ENCODE measurements at places on chromosomes 7 and 10.

GRCh38 chr7:2163600-2164555, 68.9 kb downstream of the MAD1L1 start:
- DNase-seq = no peak

DNA sequence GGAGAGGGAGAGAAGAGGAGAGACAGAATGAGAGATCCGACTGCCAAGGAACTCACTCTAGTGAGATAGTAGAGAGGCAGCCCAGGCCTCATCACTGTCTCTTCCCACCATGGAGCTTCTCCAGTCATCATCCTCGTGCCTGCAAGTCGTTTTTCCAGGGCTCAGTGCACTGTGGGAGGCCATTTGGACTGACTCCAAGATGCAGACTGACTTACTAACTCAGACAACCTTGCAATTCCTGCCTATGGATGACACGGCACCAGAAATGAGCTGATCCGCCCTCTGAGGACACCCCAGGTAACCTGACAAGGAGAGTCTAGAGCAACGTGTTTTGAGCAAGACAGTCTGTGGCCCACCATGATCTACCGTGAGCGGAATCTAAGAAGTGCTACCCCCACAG, 154.9 kb downstream of the GLI3 start:
- DNase-seq = no peak

DNA sequence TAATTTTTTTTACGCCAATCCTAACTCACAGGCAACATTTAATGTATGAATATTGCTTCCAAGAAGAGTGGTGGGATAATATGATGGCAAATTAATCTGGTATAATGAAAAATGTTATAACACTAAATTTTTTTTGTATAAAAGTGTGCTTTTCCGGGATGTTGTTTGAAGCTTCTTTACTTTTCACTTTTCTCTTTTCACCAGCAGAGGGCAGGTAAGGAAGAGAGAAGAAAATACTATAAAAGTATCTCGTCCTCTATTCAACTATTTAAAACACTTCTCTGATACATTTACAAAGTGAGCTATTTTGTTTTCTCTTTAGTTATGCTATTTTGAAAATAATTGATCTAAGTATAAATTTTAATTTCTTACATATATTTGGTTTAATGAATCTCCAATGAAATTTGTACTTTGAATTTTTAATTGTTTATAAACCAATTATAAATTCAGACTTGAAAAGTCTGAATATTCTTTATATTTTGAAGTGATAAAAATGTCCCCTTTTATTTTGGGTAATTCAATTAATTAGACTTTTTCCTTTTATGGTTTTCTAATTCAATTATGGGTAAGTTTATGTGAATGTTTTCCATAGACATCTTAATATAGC, 20.7 kb upstream of the CFTR start:
- peak; percentile 13 for DNase-seq

DNA sequence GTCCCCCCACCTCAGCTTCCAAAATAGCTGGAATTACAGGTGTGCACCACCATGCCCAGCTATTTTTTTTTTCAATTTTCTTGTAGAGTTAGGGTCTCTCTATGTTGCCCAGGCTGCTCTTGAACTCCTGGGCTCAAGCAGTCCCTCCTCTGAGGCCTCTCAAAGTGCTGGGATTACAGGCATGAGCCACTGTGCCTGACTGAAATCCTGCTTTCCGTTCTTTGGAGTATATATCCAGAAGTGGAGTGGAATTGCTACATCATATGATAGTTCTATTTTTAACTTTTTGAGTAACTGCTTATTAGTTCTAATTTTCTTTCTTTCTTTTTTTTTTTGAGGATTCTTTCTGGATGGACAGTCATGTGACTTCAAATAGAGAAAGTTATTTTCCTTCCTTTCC, 62.9 kb upstream of the ZMIZ2 start:
- no peak for DNase-seq

DNA sequence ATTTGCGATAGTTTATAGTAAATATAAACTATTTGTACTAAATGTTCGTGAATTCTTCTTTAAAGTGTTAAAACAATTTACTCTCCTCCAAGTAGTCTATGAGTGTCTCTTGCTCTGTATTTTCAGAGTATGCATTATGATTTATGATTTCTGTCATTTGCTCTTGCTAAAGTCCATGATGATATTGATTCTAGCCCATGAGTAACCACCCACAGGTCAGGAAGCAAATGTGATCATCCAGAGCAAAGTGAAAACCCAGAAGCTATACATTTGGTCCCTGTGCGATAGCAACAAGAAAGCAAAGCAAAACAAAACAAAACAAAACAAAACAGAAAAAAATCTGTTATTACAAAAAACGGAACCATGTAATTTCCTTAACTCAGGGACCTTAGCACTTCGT, 225.9 kb downstream of the HDAC9 start:
- no peak for DNase-seq

DNA sequence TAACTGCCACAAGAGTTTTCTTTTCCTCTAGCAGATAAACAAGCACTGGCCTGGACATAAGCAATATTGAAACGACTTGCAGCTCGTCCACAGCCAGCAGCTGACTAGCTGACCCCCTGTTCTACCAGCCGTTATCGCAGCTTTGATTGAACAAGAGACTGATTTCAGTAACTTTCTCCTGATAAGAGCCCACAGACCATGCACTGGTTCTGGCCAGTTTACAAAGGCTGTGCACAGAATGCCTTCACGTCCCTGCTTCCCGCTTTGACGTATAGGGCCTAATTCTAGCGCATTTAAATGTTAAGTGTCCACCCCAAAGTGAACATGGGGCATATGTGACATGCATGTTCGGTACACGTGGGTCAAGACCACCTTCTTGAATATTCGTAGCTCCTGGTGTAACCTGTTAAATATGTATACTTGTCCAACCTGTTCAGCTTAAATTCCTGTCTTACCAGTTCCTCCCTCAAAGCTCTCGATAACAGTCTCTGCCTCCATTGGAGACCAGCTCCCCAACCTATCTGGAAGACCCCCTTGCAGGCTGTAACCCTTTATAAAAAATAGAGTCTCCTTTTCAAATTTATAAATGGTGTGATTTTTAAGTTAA, 69.2 kb downstream of the LYZL1 start:
- DNase-seq = no peak
